ENCODE measurements at places on chromosomes 3 and 15. TPM values are rescaled to one million over a fixed set of nuclear protein-coding genes. Genes with fewer than 3 reads are reported as not detected.

GRCh38 chr3:193851428-193851847 lies 258.4 kb downstream of the OPA1 start:
- DNase-seq, result no peak

GRCh38 chr3:184691397-184692231 lies 20.2 kb downstream of the MAGEF1 start:
- DNase-seq, result peak; percentile 81

The TMEM41A gene
- polyA plus RNA-seq, result 74.2 TPM

DNA sequence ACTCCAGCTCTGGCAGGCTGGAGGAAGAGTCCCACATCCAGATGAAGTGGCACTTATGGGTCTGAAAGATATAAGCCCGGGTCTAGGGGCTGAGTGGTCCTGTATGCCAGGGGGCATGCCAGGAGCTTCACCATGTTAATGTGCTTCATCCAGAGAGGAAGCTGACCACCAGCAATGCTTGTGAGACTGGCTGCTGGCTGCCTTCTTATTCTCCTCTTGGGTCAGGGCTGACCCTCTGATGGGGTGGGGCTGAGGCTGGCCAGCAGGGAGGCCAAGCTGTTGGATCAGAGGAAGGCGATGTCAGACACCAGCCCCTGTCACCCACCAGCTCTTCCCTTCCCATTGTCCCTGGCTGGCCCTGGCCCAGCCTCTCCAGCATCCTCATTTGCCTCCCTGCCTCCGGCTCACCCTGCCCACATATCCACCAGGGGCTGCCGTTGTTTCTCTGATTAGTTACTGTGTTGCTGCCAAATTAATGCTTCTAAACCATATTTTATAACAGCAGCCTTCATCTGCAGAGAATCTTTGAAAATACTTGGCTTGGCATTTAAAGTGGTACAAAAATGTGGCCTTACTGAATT lies 20.4 kb upstream of the PSTPIP1 start:
- no peak for DNase-seq

DNA sequence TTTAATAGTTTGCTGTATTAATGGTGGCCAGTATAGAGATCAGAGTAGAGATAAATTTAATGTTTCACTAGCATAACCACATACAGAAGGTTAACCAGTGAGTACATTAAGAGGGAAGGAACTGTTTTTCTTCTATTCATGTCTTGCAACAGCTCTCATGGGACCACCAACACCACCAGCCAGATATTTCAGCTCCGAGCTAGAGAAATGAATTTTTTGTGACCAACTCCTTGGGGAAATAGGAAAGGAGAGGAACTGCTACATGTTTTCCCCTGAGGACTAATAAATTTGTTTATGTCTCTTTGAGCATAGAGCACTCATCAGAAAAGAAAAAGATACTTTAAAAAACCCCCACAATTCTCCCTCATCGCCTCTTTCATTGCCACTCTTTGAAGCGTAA lies 247.5 kb downstream of the MBNL1 start:
- no peak for DNase-seq

The CCR1 gene
- 3.4 TPM for polyA plus RNA-seq

All from large intestine (tissue), 12 donors.